Stimulated activated CD4-positive, alpha-beta T cell treated with anti-CD3 and anti-CD28 coated beads, Interleukin-12 subunit alpha, Interleukin-12 subunit beta, amount 100 ng/mL, for 24 hours (primary cell): ENCODE measurements at places on chromosomes 3 and 15.

- no peak for DNase-seq
These were observed 316.5 kb upstream of the ADAMTS9 start for GRCh38 chr3:65004306-65004705.

DNA sequence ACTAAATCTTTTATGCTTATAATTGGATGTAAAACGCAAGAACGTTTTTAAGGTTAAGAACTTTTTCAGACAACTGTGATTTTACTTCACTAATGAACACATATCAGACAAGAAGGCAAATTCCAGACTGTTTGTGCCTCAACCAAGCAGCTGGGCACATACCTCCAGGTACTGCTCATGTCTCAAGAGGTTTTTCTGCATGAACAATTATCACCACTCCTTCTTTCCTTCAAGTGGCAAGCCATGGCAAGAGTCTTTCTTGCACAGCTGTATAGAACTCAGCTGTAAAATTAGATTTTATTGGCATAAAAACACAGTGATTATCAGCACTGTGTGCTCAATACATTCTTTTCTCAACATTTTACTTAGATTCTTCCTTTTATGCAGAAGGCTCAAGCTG, 64.3 kb downstream of the FNDC3B start:
- no peak for DNase-seq

GRCh38 chr15:92711457-92711831, 55.9 kb upstream of the FAM174B start:
- no peak for DNase-seq

GRCh38 chr15:56464893-56465520, at the start of gene MNS1:
TSS of gene MNS1 (minus strand) at chr15:56465137. CDS start at chr15:56464972, 165 bp downstream.
- peak; percentile 45 for DNase-seq

DNA sequence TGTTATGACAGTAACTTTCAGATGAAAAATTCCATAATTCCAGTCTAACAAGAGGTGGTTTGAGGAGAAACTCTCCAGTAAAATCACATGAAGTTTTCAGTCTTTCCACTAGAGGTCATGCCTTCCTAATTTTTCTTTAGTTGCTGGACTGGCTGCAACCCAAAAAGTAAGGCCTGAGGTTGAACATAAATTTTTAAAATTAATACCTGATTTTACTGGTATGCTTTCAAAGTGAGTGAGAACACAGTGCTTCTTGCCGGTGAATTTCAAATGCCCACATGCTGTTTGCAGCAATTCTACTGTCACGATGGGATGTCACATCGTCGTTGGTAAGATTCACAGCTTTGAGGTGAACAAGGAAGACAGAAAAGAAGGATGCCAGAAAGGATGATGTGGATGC, 89.0 kb upstream of the FGF12 start:
- DNase-seq = no peak

- no peak for DNase-seq
These were observed 6.5 kb downstream of the FBN1 start for GRCh38 chr15:48638963-48639362.

- DNase-seq = no peak
These were observed 211.4 kb downstream of the RPLP1 start for GRCh38 chr15:69663982-69664381.

GRCh38 chr3:120793601-120794000, 51.1 kb downstream of the GTF2E1 start:
- no peak for DNase-seq

GRCh38 chr3:37315669-37316068, 141.3 kb upstream of the LRRFIP2 start:
- DNase-seq = no peak

DNA sequence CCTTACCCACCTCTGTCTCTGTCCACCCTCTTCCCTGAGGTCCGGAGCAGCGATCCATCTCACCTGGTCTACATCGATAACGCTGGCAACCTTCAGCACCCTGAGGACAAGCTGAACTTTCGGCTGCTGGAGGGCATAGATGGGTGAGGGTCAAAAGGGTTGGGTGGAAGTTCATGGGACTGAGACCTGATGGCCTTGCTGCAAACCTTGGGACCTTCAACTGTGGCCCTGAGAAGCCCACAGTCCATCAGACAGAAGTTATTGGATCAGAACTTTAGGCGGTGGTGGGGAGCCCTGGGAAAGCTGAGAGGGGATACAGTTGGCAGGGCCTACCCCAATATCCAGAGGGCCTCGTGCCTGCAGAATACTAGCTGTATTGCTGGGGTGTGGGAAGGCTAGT, 50.5 kb downstream of the POMGNT2 start:
- no peak for DNase-seq

DNA sequence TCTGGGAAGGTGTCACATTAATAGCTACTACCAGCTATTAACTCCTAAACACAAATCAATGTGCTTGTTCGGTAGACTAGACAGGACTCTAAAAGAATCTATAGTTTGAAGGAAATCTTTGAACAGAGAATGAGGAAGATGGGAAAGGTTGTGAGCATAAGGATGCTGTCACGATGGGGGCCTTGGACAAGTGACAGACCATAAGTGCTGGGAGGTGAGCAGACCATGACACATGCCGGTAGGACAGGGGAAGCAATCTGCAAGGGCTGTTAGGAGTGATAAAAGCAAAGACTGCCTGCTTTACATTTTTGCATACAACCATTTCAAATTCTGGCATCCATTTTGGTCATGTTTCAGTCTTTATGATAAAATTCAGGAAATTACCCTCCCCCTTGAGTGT, 645.8 kb downstream of the ROBO2 start:
- no peak for DNase-seq

- peak; percentile 44 for DNase-seq
These were observed at the start of gene TMOD2 for GRCh38 chr15:51750792-51751696. TSS of gene TMOD2 (plus strand) at chr15:51751597. CDS start at chr15:51766442, 14,845 bp downstream.

DNA sequence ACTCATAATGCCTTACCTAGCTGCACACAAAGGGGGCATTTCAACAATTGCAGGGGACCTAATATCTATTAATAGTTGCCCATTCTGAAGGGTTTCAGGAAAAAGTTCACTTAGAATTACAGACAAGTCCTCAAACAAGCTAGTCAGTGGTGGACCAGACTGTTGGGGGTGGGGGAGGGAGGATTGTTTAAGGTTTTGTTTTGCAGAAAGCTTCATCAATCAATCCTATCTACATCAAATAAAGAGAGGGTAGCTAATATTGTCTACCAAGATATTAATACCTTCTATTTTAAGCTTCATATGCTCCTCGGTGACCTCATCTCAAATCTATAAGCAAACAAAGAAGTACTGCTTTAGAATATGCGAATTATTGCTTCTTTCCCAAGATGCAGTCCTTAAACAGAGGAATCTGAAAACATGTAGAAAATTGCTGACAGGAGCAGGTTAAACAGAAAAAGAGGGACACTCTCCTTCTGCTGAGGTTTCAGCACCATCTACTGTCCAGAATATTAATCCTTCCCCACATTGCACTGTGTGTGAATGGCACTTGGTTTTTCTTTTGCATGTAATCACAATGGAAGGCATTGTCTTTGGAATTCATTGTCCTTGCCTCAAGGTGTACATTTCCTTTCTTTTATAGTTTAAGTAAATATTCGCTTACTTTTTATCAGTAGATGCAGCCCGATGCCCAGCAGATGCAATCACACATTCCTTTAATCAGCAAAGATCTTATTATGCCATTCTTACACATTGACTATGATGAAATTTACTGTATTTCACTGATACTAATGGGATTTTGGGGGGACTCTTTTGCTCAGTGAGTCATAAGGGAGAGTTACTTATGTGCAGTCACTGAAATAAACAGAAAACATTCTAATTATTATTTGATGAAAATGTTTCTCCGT, 94.7 kb downstream of the IL5RA start:
- DNase-seq = no peak

GRCh38 chr3:172073262-172073915, 34.0 kb downstream of the FNDC3B start:
- DNase-seq = no peak

GRCh38 chr15:91498749-91499062, 354.8 kb upstream of the SLCO3A1 start:
- no peak for DNase-seq

- DNase-seq = no peak
These were observed 586.2 kb upstream of the NECTIN3 start for GRCh38 chr3:110485389-110485788.

GRCh38 chr15:66369773-66370651, 13.5 kb upstream of the TIPIN start:
- DNase-seq = no peak

DNA sequence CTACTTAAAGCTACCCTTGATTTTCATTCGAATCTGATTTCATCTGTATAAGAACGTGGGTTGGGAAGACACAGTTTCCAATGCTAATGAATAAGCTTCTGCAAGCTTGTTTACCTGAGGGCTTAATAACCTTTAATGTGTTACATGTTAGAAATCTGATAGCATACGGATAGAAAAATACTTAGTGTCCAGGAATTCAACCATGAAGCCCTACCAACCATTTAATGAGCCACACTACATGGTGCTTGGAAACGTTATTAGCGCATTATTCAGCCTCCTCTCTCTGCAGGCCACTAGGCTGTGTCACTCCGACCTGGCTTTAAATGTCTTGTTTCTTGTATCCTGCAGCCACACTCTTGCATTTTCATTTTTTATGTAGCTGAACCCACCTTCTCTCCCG, 1.6 kb downstream of the FAM81A start:
- no peak for DNase-seq

GRCh38 chr3:23698652-23699313, 107.0 kb upstream of the UBE2E1 start:
- no peak for DNase-seq

- DNase-seq = peak; percentile 17
These were observed 161.8 kb upstream of the TBL1XR1 start for GRCh38 chr3:177358977-177359592.

- DNase-seq = no peak
These were observed 23.1 kb upstream of the ANKRD28 start for GRCh38 chr3:15820911-15821310.

DNA sequence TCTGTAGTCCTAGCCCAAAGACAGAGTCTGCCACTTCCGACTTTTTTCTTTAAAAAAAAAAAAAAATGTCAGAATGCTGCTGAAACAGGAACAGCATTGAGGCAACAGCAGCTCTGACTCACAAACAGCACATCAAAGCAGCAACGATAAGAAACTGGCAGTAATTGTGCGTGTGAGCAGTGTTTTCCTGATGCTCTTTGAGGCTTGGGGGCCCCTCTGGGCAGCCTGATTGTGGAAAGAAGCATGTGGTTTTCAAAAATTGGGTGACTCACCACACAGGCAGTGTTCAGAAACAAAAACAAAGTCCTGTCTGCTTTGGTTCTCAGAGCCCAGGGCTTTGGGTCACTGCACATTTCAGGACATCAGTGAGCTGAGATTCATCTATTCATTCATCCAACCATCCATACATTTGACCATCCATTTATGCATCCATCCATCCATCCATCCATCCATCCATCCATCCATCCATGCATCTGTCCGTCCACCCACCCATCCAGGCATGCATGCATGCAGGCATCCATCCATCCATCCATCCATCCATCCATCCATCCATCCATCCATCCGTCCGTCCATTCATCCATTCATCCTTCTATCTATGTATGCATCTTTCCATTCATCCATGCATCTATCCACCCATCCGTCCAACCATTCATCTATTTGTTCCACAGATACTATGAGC, 308.4 kb downstream of the RPLP1 start:
- peak; percentile 72 for DNase-seq

DNA sequence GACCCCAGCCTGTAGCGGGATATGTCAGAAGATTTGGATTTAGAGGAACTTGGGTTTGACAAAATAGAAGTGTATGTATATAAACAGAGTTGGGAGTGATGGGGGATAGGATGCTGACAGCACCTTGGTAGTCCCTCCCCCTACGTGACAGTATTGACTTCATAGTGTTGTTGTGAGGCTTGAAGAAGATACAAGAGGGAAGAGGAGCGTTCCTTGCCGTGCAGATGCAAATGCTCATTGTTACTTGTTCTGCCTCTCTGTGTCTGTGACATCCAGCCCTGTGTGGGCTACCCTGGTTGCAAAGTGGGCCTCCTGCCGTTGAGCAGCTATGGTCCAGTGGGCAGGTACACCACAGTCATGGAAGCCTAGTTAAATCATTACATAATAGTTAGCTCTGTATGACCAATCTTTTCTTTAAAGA, 45.0 kb downstream of the SMAD3 start:
- DNase-seq = no peak

DNA sequence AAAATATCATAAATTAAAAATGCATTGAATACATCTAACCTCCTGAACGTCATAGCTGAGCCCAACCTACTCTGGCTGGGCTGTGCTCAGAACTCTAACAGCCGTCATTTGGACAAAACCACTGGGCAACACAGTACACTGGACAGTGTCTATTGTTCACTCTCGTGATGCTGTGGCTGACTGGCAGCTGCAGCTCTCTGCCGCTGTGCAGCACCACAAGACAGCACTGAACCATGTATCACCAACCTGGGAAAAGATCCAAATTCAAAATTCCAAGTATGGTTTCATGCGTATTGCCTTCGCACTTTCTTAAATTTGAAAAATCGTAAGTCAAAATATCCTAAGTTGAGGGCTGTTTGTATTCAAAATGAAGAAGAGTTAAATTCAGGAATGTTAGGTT, 145.1 kb upstream of the CNTN4 start:
- no peak for DNase-seq

DNA sequence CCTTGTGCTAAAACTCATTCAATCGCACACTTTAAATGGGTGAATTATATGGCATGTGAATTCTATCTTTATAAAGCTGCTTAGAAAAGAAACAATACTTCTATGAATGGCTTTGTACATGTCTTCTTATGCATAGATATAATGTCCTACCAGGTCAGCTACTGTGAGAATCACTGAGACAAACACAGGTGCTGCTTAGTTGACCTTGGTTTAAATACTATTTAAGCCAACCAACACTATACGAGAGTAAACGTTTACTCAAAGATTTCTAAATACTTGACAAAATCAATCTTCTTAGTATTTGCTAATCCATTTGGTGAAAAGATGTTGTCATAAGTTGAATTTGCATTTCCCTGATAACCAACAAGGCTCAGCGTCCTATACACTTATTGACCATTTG, 260.3 kb downstream of the ADAMTS17 start:
- DNase-seq = no peak

- DNase-seq = no peak
These were observed 18.9 kb downstream of the GREM1 start for GRCh38 chr15:32736701-32737061.

DNA sequence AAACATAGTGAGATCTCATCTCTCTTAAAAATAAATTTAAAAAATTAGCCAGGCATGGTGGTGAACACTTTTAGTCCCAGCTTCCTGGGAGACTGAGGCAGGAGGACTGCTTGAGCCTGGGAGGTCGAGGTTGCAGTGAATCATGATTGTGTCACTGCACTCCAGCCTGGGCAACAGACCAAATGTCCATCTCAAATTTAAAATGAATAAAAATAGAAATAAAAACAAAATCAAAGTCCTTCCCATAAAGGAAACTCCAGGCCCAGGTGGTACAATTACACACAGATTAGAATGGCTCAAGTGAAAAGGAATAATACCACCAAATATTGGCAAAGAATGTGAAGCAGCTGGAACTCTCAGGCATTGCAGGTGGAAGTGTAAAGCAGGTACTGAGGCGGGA, 19.3 kb upstream of the ATP10A start:
- DNase-seq = no peak
